ENCODE measurements at places on chromosomes 2 and 18.

DNA sequence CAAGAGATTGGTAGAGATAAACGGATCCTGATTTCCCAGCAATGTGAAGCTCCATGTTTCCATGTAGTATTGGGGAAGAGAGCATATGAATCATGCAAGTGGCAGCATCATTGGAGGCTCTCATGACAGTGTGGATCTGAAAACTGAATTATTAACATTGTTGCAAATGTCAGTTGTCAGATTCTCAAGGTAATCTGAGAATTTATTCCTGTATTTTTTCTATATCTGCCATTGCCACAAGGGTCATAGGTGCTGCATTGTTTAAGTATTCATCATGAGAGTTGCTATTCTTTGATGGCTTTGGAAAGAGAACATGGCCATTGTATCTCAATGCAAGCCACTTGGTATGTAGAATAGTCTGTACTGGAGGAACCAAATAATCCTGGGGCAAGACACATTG lies 1217.0 kb upstream of the ZEB2 start:
- peak; percentile 15 for DNase-seq

DNA sequence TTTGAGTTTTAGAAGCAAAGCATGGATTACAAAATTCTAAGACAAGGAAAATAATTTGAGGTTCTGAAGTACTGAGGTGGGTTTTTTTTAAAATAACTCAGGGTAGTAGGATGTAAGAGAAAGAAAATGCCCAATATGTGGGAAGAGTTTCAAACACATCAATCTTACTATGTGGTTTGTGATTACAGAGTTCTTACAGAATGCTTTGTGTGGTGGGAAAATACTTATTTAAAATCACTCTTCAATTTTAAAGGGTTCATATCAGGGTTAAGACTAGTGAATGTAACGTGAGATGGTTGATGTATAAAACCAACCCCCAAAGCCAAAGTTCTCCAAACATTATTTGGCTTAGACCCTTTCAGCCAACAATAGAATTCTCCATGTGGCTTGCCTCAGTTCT lies 173.5 kb downstream of the UBE2E3 start:
- DNase-seq, result peak; percentile 22

DNA sequence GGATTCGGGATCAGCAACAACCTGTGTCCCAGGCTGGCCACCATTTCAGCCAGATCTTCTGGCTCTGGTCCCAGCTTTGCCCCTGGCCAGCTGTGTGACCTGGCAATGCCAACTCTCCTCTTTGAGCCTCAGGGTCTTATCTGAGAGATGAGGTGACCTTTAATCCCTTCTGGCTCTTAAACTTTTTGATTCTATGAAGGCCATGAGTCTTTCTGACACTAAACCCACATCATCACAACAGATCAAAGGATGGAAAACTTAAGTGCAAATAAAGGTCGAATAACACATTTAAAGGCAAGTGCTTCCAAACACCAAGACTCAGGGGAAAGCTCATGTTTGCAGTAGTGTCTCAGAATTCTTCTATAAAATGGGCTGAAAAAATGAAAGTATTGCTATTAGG lies 491.8 kb upstream of the NRP2 start:
- no peak for DNase-seq

- no peak for DNase-seq
These were observed 67.3 kb upstream of the TEX51 start for GRCh38 chr2:126831234-126832005.

GRCh38 chr2:8611246-8611645 lies 70.6 kb upstream of the ID2 start:
- no peak for DNase-seq

DNA sequence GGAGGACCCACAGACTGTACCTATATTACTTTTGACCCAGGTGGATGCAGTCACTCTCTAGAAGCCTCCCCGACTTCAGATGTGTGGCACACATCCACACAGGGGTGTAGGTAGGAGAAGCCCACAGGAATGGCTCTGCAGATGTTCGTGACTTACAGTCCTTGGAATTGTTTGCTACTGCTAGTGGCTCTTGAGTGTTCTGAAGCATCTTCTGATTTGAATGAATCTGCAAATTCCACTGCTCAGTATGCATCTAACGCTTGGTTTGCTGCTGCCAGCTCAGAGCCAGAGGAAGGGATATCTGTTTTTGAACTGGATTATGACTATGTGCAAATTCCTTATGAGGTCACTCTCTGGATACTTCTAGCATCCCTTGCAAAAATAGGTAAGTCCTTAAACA lies 605 bp downstream of the SLC9A4 start:
- DNase-seq, result no peak

- no peak for DNase-seq
These were observed 152.1 kb downstream of the NCK2 start for GRCh38 chr2:105896765-105897163.

DNA sequence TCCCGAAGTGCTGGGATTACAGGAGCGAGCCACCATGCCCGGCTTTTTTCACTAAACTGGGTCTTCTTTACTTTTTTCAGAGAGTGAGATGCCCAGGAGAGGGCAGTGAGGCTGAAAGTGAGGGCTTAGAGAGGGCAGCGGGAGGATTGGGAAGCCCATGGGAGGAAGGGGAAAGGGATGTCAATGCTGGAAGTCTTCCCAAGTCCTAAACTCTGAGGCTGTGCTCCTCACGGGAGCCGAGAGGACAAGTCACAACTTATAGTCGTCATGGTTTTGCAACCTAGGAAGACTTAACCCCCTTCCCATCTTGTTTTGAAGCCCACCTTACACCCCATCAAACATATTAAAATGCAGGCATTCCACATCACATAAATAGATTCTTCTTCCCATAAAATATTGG lies 15.1 kb upstream of the MEP1B start:
- no peak for DNase-seq

DNA sequence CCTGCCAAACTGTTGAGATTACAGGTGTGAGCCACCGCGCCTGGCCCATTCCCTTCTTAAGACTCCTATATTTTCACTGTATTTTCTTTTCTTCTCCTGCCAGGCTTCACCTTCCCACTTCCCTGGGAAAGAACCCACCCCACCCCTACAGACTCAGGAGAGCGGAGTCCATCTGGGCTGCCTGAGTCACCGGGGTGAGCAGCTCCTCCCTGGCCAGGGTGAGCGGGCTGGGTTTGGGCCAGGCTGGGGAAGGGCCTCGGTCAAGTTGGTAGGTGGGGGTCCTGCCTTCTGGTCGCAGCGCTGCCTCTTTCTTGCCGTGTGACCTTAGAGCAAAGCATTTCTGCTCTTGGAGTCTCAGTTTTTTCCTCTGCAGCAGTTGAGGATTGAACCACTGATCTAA lies 2.1 kb upstream of the GAREM2 start:
- DNase-seq, result no peak

DNA sequence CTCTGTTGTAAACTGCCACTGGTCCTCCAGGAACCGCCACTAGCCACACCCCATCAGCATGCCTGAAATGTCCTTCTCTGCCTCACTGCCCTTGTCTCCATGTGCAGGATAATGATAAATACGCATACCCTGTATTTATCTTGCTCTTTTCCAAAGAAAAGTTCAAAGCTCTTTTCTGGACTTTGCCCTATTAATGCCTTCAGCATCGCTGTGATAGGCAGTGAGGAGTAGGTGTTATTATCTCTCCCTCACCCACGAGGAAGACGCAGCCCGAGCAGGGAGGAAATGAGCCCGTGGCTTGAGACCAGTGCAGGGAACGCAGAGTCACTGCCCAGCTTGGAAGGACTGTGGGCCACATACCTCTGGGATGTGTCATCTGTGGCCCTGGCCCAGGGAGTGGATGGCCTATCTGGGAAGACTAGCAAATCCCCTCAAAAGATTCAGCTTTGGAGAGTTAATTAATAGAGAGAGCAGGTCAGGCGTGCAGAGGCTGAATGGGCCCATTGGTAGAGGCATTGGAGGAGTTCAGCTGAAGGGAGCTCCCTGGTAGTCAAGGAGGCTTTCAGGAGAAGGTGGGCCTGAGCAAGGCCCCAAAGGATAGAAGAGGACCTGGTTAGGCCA lies 39.5 kb upstream of the MCFD2 start:
- peak; percentile 94 for DNase-seq

DNA sequence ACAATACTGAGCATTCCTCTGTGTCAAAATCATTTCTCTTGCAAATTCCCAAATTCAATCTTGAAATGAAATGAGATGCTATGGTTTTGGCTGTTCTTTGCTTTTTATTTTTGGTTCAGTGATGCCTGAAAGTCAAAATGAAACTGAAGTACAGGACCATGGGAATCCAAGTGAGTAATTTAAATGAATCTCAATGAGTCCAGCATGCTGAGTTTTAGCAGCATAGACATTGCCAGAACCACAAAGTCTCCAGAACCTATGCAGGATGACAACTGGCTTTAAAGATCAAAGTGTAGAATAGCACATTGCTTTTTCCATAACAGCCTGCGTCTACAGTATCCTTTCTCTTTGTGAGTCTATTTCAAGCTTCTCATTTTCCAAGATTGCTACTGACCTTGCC lies 1050.7 kb upstream of the PIK3C3 start:
- DNase-seq, result no peak

- no peak for DNase-seq
These were observed 46.7 kb upstream of the LRRTM1 start for GRCh38 chr2:80351231-80351630.

GRCh38 chr2:8966123-8966908 lies 37.2 kb downstream of the MBOAT2 start:
- DNase-seq, result no peak

- DNase-seq, result peak; percentile 75
These were observed 253.4 kb downstream of the ETAA1 start for GRCh38 chr2:67650291-67651133.

GRCh38 chr2:164815071-164815793 lies 26.4 kb downstream of the COBLL1 start:
- DNase-seq, result peak; percentile 35

DNA sequence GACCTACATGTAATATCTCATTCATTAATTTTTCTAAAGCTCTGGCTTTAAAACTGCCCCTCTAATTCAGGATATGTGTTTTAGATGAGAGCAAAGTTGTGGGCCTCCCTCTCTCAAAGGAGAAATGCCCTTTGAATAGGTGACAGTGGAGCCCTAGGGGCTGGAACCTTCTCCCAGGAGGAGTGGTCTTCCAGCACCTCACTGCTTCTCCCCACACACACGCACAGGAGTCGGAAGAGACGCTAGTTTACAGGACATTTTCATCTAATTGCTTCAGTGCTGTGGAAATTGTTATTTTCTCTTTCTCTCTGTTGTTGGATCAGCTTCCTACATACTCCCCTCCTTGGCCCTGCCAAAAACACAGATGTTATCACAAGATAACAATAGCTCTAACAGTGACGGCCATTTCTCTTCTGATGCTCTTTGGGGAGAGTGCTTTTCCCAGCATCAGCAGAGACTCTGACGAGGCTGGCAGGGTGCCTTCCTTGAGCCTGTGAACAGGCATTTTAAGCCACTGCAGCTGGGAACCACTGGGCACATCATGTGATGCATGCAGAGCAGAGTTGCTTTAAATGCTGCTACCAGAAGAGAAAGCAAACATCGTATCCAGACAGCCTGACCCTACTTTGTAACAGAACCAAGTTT lies 209.4 kb upstream of the SP5 start:
- DNase-seq, result no peak

DNA sequence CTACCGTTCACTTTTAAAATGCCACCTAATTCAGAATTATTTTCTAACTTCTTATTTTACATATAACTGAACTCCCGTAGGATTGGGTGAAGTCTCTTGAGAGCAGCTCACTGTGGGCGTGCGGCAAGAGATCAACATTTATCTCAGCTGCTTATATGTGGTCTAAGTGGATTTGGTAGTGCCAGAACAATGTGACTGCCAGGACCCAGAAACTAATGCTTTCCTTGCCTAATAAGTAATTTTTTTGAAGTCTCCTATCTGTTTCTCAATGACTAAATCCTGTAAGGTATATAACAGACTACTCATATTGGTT lies 11.2 kb upstream of the NFE2L2 start:
- DNase-seq, result no peak

- no peak for DNase-seq
These were observed 957.8 kb downstream of the SLC4A3 start for GRCh38 chr2:220585241-220585640.

DNA sequence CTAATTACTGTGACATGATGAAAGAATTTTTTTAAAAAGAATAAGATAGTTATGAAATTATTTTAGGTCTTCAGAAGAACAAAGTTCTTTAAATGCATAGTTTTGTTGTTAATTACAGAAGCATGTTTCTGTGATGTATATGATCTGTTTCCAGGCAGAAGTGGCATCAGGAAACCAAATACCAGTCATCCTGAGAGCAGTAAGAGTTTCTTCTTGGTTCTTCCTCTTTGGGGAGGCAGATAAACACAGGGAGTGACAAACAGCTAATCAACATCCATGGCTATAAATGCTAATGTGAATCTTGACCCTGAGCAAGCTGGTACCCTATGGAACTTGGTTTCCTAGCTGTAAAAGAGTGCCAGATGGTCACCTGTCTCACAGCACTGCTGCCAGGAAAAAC lies 29.2 kb downstream of the WIPF1 start:
- no peak for DNase-seq

GRCh38 chr18:25248755-25249154 lies 103.2 kb downstream of the ZNF521 start:
- no peak for DNase-seq

DNA sequence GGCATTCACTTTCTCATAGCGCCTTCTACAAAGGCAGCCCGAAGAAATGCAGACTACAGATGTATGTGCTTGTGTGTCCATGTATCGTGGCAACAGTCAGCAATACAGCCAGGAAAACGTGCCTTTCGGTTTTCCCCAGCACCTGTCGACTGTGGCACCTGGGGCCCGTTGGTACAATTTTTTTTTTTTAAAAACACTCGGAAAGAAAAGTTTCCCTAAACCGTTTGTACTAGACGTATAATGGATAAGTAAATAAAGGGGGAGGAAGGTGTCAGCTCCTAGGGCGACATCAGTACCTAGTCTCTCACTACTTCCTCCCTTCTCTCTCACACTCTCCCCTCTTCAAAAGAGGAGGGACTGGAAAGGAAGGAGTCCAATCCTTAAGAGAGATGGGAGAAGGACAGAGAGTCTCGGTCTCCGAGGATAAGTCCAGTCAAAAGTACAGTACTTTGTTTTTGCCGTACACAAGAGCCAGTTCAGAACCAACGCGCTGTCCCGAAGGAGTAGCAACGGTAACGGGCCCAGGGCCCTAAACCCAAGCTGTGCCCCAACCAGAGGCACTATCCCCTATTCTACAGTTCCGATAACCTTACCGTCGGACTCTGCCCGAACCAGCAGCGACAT lies 759 bp downstream of the PPP4R3B start:
- DNase-seq, result no peak

- DNase-seq, result peak; percentile 43
These were observed 68.3 kb downstream of the REV1 start for GRCh38 chr2:99421469-99421868.

Measured in NCI-H226 (cell line).